ENCODE measurements at places on chromosomes 6 and 20.

GRCh38 chr20:57250607-57251343 is 15.7 kb downstream of the BMP7 start:
- DNase-seq, result no peak

DNA sequence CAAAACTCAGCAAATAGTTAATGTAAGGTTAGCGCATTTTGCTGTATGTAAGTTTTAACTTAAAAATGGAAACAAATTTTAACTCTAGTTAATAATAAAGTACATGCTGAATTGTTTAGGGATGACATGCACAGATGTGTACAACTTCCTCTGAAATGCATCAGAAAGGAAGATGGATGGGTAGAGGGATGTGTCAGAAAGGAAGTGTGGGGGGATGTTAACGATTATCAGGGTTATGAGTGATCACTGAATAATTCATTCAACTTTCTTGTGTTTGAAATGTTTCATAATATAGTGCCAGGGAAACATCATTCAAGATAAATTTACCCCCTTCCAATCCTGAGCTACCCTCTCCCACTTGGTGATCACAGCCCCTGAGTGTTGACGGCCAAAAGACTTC is 87.6 kb downstream of the FOXA2 start:
- no peak for DNase-seq

DNA sequence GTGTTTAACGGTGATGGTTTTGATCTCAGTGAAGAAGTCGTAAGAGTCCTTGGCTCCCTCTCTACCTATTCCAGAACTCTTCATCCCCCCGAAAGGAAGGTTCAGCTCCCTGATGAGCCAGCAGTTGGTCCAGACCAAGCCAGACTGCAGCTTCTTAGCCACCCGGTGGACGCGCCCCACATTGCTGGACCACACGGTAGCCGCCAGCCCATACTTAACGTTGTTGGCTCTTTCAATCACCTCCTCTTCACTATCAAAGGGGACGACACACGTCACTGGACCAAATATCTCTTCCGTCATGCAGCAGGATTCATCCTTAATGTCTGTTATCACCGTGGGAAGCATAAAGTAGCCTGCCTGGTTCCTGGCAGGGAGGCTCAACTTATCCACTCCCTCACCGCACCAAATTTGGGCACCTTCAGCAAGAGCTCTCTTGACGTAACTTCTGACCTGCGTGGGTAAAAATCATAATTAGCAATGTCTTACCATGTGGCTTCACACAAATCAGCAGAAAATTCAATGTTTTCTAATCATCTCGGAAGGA is 31.4 kb downstream of the ALDH8A1 start:
- DNase-seq, result no peak

- no peak for DNase-seq
Observed at GRCh38 chr20:3545401-3545925, 74.6 kb downstream of the ATRN start.

DNA sequence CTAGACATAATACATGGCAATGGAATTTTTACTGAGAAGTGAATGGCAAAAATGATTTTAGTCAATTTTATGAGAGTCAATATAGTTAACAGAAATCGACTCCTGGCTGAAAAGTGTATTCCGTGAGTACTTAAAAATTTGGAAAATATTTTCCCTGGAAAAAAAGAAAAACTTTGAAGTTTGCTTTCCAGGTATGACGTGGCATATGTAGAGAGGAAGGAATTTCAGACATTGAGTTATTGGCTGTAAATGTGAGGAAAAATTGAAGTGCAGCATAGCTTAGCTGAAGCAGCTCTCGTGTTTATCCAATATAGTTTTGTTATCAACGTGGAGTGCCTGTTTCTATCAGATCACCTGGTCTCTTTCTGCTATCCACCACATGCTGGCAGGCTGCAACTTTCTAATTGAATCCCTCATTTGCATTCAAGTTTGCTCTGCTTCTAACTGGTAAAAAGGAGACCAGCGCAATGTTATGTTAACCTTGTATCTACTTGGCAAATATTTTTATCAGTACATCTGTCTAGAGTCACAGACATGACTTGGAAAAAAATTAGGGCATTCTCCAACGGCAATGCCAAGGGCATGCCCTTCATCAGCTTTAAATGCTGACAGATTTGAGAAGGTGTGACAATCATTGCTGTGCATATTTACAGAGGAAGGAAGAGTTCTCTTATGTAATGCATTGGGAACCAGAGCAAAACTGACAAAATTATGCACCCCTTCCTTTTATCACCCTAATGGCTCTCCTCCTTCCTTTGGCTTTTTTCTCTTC is 1102.8 kb upstream of the FLRT3 start:
- DNase-seq, result no peak

DNA sequence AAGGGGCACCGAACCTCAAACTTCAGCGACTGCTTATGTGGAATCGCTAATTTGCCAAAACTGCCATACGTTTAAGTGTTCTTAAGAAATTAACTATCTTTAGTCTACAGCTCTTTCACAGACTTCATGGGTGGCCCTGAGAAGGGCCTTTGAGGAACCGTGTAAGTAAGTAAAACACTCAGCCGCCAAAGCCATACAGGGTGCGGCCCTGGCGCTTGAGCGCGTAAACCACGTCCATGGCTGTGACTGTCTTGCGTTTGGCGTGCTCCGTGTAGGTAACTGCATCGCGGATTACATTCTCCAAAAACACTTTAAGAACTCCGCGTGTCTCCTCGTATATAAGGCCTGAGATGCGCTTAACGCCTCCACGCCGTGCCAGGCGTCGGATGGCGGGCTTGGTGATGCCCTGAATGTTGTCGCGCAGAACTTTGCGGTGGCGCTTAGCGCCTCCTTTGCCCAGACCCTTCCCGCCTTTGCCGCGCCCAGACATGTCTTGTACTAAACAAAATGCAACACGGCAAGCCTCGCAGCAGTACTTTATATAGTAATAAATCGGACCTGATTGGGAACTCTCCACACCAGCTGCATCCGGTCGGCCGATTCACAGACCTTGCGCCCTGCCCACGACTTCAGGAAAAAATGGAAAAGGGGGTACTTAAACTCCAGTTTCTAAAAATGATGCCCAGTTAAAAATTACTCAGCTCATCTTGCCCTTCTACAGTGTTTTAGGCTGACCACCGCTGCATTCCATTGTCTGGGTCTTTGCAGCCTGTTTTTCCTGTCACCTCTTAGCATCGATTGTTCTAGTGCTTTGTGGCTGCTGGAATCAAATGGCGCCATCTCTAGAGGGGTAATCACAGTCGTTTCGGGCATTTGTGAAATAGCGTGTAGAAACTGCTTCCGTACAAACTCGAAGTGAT is 38.9 kb downstream of the OR2B2 start:
- peak; percentile 73 for DNase-seq

DNA sequence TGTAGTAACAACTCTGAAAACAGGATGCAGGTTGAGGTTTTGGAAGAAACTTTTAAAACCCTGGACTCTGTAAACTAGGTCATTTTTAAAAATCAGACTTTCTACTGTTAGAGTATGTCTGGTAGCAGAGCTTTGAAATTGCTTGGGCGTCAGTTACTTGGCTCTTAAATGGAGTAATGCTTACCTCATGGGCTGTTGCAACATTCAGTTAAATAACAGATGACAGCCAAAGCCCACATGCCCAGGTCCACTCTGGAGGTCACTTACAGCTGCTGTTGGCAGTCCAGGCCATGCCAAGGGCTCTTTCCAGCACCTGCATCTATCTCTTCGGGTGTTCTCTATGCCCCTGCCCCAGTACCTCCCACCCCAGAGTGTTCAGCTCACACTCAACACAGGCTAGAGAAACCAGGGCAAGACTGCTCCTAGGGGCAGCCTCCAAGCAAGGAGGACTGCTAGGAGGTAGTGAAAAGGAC is 96.4 kb downstream of the BANF2 start:
- DNase-seq, result no peak

GRCh38 chr6:100353276-100354015 is 111.3 kb downstream of the SIM1 start:
- DNase-seq, result no peak

- no peak for DNase-seq
Observed at GRCh38 chr6:159879856-159880255, 10.9 kb upstream of the MAS1 start.

- no peak for DNase-seq
Observed at GRCh38 chr6:55726144-55726543, 147.2 kb upstream of the HMGCLL1 start.

DNA sequence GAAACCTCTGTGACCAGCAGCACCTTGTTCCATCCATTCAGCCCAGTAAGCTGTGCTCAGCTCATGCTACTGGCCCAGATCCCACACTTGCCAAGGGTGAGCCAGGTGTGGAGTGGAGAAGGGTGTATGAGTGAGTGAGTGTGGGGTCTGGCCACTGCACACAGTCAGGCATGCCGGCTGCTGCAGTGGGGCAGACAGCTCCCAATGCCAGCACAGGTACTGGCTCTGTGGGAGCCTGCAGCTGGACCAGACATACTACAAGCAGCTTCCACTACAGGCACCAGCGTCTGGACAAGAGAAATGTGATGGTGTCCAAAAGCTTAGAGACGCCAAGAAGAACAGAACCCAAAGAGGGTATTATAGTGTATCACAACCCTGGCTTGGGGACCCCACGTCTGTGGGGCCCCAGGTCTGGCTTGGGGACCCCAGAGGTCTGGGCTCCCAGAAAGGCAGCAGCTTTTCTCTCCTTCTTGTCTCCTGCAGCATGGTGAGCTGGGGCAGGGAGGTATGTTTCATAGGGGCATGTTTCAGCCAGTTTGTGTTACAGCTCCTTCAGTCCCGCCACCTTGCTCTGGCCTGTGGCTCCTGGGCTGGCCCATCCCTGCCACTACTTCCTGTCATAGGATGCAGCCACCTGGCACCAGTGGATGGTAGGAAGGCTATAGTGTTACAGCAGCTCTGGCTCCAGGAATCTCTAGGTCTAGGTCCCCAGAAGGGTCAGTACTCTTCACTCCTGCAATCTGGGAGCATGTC is 152.4 kb upstream of the HSF2 start:
- DNase-seq, result no peak

DNA sequence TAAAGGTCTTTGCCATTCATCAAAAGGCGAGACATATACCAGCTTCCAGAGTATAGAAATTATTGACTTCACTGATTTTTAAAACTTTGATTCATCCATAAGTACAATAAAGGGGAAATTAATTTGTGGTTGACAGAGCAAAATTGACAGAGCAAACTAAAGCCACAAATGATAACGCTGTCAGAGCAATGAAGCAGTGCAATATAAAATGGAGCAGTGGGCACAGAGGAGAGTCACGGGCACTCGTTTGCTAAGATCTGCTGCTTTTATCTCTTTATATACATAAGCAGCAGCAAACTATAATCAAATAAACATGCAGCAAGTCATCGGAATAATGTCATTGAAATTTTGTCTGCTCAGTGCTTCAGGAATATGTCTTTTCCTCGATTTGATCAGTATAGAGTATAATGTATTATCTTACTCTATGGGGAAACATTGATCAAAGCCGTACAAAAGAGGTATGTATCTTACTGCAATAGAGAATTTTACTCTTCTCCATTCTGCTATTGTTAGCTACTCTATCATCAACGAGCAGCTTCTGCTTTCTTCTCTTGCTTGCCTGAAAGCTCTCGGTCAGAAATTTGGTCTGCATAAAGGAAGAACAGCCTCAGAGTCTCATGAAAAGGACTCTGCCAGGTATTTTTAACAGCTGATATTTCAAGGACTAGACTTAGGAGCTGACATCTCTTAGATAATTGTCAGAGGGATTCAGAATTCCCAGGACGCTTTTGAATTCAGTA is 546.0 kb upstream of the ARID1B start:
- no peak for DNase-seq

DNA sequence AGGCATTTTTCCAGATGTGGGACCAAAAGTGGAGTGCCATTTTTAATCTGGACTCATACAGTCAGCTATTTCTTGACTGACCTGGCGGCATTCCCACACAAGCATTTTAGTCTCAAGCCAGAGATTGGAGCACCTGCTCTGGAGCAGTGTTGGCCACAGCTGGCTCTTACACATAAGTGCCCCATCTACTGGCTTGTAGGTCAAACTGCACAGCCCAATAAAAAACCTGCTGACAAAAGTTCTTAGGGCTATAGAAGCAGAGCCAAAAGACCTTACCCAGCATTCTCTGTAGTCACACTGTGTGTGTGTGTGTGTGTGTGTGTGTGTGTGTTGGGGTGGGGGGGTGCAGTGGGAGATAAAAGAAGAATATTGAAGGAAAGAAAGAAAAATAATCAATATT is 38.6 kb upstream of the SENP6 start:
- no peak for DNase-seq

DNA sequence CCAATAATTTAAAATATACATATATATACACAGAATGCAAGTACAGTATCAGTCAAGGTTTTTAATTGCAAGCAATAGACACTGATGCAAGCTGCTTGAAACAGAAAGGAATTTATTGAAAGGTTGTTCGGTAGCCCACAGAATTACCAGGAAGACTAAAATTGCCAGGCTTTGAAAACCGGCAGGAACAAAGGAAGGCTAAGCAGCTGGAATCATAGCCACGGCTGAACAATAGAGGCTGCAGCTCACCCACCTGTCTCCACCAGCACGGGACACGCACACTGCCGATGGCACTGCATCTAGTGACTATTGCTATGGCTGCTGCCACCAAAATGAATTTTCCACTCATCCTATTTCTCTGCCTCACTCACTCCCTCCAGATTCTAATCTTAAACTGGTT is 22.0 kb upstream of the L3MBTL3 start:
- DNase-seq, result no peak

DNA sequence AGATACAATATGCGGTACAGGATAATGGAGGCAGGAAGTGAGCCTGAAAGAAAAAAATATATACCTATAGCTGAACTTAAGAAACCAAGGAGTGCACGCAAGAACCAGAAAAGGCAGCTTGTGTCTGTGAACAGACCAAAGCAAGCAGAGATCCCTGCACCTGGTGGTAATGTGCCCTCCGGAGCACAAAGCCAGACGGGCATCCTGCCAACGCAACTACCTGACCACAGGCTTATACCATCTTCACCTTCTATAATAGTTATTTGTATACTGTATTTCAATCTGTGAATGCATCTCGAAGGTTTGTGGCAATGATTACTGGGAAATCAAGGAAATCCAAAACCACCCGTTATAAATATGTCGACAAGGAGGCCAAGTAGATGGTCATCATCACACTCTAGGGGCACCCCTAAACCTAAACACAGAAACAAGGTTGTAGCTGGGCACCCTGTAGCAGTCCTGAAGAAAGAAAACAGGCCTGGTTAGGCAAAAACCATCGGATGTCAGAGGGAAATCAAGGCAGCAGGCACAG is 801 bp downstream of the FBXL4 start:
- DNase-seq, result peak; percentile 27

All from stimulated activated CD4-positive, alpha-beta T cell treated with anti-CD3 and anti-CD28 coated beads, TNF-alpha, amount 100 ng/mL, for 24 hours (primary cell).